Hematopoietic multipotent progenitor cell treated with erythropoietin and hydrocortisone succinate and interleukin-3 and kit ligand, for 6 days (in vitro differentiated cells): ENCODE measurements at places on chromosomes 7 and 10.
A peak's percentile ranks its signal among the peaks of the same experiment; 100 is the strongest.

DNA sequence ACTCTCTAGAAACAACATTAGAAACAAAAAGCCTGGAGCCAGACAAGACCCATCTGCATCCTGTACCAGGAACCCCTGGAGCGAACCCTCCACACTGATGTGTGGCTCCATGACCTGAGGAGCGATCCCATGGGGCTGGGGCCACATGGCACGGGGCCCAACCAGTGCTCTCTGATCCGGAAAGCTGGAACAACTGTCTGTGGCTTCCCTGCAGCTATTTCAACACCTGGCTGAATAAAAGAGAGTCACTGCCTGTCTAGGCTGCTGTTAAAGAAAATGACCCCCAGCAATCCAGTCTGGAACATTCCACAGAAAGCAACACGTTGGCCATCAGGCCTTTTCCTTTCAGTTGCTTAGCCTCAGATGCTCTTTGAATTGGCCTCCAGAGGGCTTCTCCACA, 20.9 kb downstream of the UROS start:
- no peak for DNase-seq

DNA sequence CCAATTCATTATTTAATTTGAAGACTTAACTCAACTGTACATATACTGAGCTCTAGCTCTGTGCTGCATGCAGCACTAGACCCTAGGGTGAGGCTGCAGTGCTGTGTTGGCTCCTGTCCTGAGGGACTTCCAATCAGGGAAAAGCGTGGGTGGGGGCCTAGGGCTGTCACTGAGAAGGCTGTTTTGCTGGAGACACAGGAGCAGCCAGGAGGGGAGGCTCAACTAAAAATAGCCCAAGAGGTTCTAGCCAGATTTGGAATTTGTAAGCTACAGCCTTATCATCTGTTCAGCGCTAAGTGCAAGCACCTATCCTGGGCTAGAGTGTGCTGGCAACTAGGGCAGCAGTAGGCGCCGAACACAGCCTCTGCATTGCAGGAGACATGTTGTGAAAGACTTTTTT, 121.1 kb downstream of the VWC2 start:
- DNase-seq: no peak

- no peak for DNase-seq
Observed at GRCh38 chr10:47286591-47287315, 13.2 kb upstream of the GDF10 start.

GRCh38 chr7:52269669-52270068, 765.8 kb upstream of the POM121L12 start:
- DNase-seq: no peak

- no peak for DNase-seq
Observed at GRCh38 chr7:51517187-51517586, 200.6 kb upstream of the COBL start.

DNA sequence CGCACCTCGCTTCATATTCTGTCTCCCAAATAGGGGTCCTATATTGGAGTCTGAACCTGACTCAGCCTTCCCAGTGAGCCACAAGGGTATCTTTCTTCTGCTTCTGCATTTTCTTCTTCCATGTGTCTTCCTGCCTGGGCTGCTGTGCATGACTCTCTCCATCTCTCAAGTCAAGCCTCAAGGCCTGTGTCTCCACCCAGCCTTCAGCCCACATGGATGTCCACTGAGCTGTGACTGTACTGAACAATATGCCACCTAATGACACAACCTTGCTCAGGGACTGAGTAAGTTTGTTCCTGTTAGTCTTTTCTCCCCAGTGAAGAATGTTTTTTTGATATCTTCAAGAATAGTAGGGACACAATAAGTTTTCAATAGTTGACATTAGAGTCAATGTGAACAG, 162.7 kb upstream of the TBX20 start:
- DNase-seq: no peak

DNA sequence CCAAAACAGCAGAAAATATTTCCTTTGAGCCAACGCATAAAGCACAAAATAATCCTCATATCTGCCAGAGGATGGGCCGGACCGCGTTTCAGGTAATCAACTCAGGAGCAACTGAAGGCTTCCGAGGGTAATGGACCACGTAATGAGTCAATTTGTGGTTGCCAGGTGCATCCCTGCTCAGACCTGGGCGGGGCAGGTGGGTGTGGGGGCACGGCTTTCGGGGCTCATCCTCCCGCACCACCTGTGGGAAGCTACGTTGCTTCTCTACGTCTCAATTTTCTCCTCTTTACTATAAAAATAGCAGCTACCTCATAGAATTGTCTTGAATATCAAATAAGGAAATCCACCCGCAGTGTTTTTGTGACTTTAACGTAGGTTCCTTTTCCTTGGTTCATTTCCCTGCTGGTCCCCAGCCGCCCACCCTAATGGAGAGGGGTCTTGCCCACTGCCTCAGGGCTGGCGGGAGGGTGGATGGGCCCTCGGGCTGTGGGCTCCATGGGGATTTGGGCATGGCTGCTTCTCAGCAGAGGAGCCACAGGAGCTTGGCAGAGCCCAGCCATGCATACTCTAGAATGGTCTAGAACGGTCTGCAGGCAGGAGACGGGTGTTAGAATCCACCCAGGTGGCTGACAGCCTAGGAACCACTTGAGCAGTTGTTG, 324.7 kb downstream of the ADARB2 start:
- no peak for DNase-seq

- DNase-seq: no peak
Observed at GRCh38 chr10:4498711-4499251, 327.2 kb upstream of the AKR1E2 start.

GRCh38 chr10:3126249-3126648, 46.3 kb downstream of the PITRM1 start:
- DNase-seq: no peak

GRCh38 chr7:74271742-74272141, 17.5 kb upstream of the CLIP2 start:
- DNase-seq: peak; percentile 52

- no peak for DNase-seq
Observed at GRCh38 chr10:78470267-78471103, 436.8 kb downstream of the RPS24 start.

DNA sequence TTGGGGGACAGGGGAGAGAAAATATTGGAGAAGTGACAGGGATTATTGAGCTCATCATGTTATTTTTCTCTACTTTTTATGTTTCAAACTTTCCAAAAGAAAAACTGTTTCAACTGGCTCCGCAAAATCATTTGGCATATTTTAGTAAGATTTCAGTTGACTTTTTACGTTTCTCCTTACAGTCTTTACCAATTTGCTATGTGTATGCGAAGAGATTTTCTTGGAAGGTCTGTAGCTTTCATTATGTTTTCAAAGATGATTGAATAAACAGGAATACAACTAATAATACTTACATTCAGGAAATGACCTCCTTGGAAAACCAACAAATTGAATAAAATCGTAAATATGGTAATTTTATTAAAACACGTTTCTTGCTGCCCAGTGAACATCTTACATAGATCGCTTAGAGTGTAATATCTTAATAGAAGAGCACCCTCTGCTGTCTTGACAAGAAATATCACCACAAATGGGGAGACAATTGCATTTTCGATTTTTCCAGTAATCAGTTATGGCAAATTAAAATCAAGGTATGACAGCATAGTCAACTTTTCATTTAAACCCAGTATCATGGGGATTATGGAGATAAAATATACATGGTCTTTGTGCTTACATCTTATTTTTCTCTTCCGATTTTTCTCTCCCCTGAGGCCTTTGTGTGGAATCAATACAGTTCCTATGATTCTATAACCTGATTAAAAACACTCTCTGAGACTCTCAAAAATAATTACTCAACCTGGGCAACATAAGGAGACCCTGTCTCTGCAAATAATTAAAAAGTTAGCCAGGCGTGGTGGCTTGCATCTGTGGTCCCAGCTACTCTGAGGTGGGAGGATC, 43.1 kb downstream of the MBL2 start:
- peak; percentile 64 for DNase-seq

- DNase-seq: no peak
Observed at GRCh38 chr7:5408777-5409176, 14.9 kb downstream of the TNRC18 start.

GRCh38 chr10:123665491-123666286, 466 bp upstream of the GPR26 start:
- no peak for DNase-seq

GRCh38 chr7:82212466-82212865, 231.1 kb downstream of the CACNA2D1 start:
- DNase-seq: no peak

GRCh38 chr10:35353395-35353794, 17.1 kb downstream of the CCNY start:
- no peak for DNase-seq

DNA sequence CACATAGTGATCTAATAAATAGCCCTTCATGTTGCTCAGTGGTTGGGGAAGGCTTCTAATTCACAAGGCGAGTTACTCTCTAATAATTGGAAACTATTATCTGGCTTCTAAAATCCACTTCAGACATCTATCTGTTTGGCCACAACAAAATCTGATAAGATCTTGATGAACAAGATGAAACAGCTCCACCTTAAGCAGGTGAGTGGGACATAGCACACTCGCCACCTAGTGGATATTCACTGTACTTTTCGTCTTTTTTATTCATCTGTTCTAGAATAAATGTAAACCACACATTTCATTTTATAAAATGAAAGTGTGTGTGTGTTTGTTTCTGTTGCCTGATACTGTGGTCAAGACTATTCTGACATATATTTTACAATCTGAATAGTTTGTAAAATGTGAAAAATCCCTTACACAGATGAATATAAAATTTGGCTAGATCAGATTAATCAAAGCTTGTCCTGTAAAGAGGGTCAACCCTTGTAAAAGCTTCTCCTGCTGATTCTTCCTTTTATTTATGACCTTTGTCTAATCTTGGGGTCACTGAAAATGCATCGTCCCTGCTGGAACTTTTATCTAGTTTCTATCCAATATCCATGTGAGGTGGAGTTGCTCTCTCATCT, 26.5 kb upstream of the CNTNAP2 start:
- peak; percentile 54 for DNase-seq

GRCh38 chr7:780516-780915, 51.8 kb upstream of the SUN1 start:
- DNase-seq: no peak

GRCh38 chr7:151459726-151460473, 20.0 kb upstream of the CRYGN start:
- no peak for DNase-seq

- DNase-seq: no peak
Observed at GRCh38 chr7:25149836-25150235, 24.8 kb upstream of the CYCS start.

GRCh38 chr10:70737250-70737649, 47.9 kb downstream of the TBATA start:
- no peak for DNase-seq

DNA sequence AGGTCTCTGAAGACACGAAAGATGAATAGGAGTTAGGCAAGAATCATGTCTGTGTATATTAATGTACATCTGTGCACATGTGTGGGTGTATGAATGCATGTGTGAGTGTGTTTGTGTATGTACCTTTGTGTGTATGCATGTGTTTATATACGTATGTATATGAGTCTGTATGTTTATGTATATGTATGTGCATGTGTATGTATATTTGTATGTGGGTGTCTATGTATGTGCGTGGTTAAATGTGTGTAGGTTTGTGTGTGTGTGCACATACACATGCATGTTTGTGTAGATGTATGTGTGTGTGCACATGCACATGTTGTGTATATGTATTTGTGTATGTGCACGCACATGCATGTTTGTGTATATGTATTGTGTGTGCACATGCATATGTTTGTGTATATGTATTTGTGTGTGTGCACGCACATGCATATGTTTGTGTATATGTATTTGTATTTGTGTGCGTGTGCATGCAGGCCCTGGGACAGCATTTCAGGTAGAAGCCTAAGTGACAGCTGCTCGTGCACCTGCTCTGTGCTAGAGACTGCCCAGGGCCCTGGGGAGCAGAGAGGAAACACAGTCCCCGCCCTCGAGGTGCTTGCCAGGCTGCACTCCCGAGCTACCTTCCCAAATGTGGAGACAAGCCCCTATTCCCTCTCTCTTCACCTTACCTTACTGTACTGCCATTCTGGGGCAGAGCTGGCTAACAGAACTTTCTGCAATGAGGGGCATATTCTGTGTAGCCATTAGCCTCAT, 12.1 kb downstream of the PNLIPRP1 start:
- DNase-seq: no peak

- DNase-seq: peak; percentile 10
Observed at GRCh38 chr7:106285855-106286492, 1.2 kb upstream of the NAMPT start.

GRCh38 chr7:133539016-133539415, 286.1 kb downstream of the EXOC4 start:
- DNase-seq: no peak

DNA sequence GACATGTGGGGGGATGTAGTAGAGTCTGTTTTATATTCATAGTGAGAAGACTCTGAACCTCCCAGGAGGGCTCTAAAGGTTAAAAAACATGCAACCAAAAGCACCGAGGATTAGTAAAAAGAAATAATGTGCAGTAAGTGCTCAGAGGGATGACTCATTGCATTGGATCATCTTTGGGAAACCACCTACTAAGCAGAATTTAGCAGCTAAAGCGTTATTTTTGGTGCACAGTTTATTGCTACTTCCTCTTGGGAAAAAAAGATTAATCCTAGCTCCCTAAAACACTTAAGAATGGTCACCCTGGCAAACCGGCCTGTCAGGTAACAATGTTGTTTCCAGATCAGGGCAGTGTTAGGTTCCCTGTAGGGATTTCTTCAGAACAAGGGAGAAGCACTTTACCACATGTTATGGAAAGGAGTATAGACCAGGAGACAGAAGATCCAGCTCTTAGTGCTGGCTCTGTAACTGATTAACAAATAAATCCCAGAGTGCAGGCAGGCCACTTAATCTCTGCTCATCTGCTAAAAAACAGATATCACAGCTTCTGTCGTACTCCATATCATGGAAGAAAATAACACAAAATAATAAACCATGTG, 44.8 kb upstream of the FAM133B start:
- DNase-seq: no peak

DNA sequence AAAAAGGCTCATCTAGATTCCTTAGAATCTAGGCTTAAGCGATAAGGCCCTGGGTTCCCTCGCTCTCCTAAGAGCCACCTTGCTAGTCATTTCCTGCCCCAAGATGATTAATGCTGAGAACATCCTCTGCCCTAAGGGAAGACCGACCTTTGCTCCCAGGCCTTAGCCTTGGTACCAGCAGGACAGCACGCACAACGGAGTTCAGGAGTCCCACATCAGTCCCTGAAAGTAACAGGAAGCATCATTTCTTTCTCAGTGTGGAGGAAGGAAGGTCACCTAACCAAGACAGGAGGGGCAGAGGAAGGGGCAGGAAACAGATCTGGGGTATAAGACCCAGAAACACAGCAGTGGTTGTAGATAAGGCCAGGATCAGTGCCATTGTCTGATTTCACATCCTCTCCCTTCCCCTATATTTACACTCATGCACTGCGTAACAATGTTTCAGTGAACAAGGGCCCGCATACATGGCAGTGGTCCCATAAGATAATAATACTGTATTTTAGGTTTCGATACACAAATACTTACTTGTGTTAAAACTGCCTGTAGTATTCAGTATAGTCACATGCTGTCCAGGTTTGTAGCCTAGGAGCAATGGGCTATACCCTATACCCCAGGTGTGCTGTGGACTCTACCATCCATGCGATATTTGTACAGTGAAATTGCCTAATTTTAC, 8.1 kb upstream of the FAM107B start:
- peak; percentile 17 for DNase-seq

GRCh38 chr7:23044581-23044980, 30.7 kb upstream of the HYCC1 start:
- DNase-seq: no peak
